Dermis microvascular lymphatic vessel endothelial cell (primary cell): ENCODE measurements at places on chromosomes 5 and 9. TPM values are rescaled to one million over a fixed set of nuclear protein-coding genes. Genes with fewer than 3 reads are reported as not detected.

Gene PCA3
- 0.25 TPM in 1 of 2 replicates, not detected in the other for total RNA-seq

Gene MLLT3
- 1.9 and 8.1 TPM in 2 replicates for total RNA-seq

Gene NPR3
- total RNA-seq, result 0.13 and 0.38 TPM in 2 replicates

Gene IL3
- total RNA-seq, result not detected in 2 replicates

Gene SPINK4
- not detected in 2 replicates for total RNA-seq

Gene PCDHB15
- total RNA-seq, result 0.26 and 0.76 TPM in 2 replicates

Gene SV2C
- total RNA-seq, result under 0.01 TPM in 1 of 2 replicates, not detected in the other

Gene PCDHGA5
- total RNA-seq, result 0.26 and 0.63 TPM in 2 replicates
